ENCODE measurements at places on chromosomes 12 and 14. TPM values are rescaled to one million over a fixed set of nuclear protein-coding genes. Genes with fewer than 3 reads are reported as not detected.
A peak's percentile ranks its signal among the peaks of the same experiment; 100 is the strongest.

- no peaks in the 10 kb centered on the region for H3K4me1 ChIP-seq
- no peaks in the 10 kb centered on the region for H3K27me3 ChIP-seq
- no peaks in the 10 kb centered on the region for H3K36me3 ChIP-seq
- no peak overlapping the region for H3K4me3 ChIP-seq
- no peak overlapping the region for H3K27ac ChIP-seq
- DNase-seq: no peak
These were observed 709 bp downstream of the HAL start for GRCh38 chr12:95995238-95996031.

DNA sequence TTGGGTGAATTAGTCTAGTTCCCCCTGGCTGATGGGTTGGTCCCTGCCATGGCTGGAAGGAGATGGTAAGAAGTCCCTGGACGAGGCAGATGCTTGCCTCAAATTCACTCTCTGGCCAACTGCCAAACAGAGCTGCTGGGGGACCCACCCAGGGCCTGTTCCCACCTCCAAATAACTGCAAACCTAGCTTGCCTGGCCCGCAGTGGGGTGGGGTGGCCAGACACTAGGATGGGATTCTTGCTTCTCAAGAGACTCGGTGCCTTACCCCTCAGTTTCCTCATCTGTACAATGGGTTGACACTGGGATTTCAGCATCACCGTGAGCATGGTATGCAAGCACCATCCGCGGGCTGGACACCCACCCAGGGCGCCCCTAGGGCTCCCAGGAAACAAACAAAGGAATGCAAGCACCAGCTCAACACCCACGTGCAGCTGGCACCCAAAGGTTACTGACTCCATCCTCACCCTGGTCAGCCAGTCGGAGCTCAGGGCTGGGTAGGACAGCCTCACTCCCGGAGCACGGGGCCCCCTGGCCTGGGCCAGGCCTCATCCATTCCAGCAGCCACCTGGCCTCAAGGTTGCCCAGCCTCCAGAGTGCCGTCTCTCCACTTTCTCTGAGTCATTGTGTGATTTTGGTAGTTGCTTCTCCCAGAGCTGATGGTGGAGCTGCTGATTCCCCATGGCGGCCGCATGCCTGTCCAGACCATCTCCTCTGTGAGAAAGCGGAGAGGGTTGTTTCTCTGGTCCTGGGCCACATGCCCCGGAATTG, 205.2 kb upstream of the RTL1 start:
- H3K27me3 ChIP-seq: no peaks in the 10 kb centered on the region
- no peak overlapping the region for H3K27ac ChIP-seq
- no peaks in the 10 kb centered on the region for H3K4me1 ChIP-seq

DNA sequence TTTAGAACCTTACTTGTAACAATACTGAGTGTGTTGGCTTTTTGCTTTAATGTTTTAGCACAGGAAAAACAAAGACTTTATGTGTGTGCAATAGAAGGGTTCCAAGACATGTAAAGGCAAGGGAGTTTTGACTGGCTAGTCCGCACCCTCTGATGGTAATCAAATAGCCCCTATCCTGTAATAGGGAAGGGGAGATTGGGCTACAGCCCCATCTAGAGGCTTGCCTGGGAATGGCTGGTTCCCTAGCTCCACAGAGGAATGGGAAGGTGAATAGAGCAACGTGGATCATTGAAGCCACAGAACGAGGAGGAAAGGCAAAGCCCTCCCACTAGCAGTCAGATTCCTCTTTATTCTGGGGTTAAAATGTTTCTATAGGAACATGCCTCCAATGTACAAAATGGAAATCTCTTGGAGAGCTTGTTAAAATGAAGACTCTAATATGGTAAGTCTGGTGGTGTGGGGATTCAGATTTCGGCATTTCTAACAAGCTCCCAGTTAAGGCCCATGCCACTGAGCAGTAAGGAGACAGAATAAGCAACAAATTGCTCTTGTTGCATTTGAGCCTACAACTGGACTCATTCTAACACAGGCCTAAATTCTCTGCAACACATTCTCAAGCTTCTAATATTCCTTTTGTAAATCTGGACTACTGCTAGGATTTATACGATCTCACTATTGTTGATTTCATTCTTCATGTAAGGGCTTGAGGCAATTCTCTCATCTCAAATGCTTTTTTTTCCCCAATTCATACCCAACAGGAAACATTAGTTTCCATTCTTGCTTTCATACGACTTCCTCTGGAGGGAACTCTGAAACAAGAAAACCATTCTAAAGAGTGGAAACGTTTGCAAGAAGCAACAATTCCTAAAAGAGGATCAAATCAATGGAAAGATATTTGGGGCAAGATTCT, 57.1 kb downstream of the NIN start:
- H3K36me3 ChIP-seq: no peaks in the 10 kb centered on the region
- H3K4me3 ChIP-seq: no peak overlapping the region
- H3K27ac ChIP-seq: peak overlapping the region; percentile 42
- peaks cover 4% of the 10 kb centered on the region for H3K4me1 ChIP-seq
- DNase-seq: no peak

DNA sequence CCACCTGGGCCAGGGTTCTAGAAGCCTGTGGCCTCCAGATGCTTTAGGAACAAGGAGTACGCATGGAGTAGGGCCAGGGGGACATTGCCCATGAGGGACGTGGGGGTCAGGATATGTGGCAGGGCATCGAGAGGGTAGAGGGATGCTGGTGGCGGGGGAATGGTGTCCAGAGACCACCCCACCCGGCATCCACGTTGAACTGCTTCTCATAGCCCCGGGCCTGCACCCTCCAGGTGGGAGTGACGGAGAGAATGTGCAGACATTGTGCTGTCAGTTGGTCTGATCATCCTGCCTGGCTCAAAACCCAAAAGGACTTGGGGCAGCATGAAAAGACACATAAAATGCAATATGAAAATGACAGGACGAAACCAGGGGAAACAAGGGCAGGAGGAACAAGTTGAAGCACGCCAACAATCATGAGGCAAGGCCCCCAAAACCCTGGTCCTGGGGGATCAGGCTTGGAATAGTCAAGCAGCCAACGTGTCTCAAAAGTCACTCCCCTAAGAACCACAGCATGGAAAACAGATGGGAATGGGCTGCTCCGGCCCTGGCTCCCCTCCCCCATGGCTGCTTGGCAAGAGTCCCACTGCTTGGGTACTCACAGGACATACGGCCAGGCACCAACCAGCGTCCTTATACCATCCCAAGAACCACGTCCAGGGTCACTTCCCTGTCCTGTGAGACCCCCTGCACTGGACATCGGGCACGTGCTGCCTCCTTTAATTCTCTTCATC, 117.9 kb downstream of the DICER1 start:
- H3K36me3 ChIP-seq: no peaks in the 10 kb centered on the region
- DNase-seq: no peak
- no peak overlapping the region for H3K4me3 ChIP-seq
- no peaks in the 10 kb centered on the region for H3K27me3 ChIP-seq

- H3K27me3 ChIP-seq: no peaks in the 10 kb centered on the region
- H3K36me3 ChIP-seq: no peaks in the 10 kb centered on the region
- no peak overlapping the region for H3K27ac ChIP-seq
These were observed 36.4 kb downstream of the PKP2 start for GRCh38 chr12:32860192-32860591.

GRCh38 chr12:11486623-11487444, 91.5 kb upstream of the PRB2 start:
- H3K27me3 ChIP-seq: no peaks in the 10 kb centered on the region
- H3K4me1 ChIP-seq: peaks cover 5% of the 10 kb centered on the region
- no peak overlapping the region for H3K27ac ChIP-seq
- no peak overlapping the region for H3K4me3 ChIP-seq
- peak; percentile 87 for DNase-seq

- H3K36me3 ChIP-seq: peaks cover 2% of the 10 kb centered on the region
- peak; percentile 78 for DNase-seq
- H3K27me3 ChIP-seq: no peaks in the 10 kb centered on the region
These were observed 80.8 kb upstream of the ACTN1 start for GRCh38 chr14:69059658-69060623.

GRCh38 chr14:25056688-25057078, 6.7 kb upstream of the STXBP6 start:
- H3K27me3 ChIP-seq: no peaks in the 10 kb centered on the region
- H3K36me3 ChIP-seq: no peaks in the 10 kb centered on the region
- H3K4me3 ChIP-seq: no peak overlapping the region
- DNase-seq: no peak

- H3K4me1 ChIP-seq: no peaks in the 10 kb centered on the region
- H3K4me3 ChIP-seq: no peak overlapping the region
- H3K27ac ChIP-seq: no peak overlapping the region
- no peaks in the 10 kb centered on the region for H3K36me3 ChIP-seq
These were observed 16.5 kb upstream of the OR6J1 start for GRCh38 chr14:22660654-22661053.

DNA sequence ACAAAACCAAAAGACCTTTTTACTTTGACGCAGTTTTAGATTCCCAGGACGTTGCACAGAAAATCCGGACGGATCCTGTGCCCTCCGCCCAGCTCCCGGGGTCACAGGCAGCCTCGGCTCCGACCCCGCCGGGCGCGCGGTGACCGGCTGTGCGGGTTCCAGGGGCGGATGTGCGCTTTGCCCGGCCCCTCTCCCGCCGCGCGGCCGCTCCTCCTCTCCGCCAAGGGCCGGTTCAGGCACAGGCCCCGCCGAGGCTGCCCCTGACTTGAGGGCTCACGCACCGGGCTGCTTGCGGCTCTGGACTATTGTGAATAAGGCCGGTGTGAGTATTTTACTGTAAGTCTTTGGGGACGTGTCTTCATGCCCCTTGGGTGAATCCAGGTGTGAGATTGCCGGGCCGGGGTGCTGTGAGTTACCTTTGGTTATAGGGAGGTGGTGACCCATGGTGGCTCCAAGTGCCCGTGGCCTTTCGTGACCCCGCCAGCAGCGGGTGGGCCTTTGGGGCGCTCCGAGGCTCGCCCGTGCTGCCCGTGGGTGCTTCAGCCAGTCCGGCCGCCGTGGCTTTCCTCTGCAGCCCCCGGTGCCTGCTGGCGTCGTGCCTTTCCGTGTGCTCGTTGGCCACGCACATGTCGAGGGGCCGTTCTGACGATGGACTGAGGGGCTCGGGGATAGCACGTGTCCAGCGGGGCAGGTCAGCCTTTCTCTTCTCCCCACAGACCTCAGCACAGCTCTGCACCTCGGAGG, 45.9 kb downstream of the NOC4L start:
- DNase-seq: no peak
- no peaks in the 10 kb centered on the region for H3K36me3 ChIP-seq
- H3K27me3 ChIP-seq: no peaks in the 10 kb centered on the region

DNA sequence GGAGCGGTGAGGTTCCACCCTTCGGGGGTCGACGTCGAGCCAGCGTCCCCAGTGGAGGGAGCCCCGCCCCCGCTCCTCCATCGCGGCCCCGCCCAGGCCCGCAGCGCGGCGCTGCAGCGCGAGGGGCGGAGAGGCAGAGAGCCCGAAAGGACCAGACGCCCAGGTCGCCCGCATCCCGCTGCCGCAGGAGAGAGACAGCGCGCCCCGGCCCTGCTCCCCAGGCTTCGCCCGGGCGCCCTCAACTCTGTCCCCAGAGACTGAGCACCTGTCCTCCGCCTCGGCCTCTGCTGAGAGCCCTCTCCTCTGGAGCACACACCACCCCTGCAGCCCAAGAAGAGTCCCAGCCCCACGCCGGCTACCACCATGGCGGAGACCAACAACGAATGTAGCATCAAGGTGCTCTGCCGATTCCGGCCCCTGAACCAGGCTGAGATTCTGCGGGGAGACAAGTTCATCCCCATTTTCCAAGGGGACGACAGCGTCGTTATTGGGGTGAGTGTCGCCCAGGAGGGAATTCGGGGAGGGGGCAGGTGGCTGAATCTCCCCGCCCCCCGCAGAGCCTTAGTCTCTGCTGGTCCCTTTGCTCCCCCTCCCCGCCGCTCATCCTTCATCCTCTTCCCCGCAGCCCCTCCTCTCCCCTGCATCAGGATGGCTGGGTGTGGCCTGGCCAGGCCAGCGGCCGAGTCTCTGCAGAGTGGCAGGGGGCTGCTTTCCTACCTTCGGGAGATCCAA, at the start of gene KIF5A:
KIF5A (plus strand) TSS at position 136 of the 732 bp plus-strand sequence; CDS start at position 364, 228 bp downstream.
- no peaks in the 10 kb centered on the region for H3K36me3 ChIP-seq
- no peaks in the 10 kb centered on the region for H3K27me3 ChIP-seq
- peak; percentile 80 for DNase-seq
- peak within 1 kb of the TSS; percentile 70 for H3K4me3 ChIP-seq
- H3K27ac ChIP-seq: no peak within 1 kb of the TSS

- no peaks in the 10 kb centered on the region for H3K36me3 ChIP-seq
- no peaks in the 10 kb centered on the region for H3K4me1 ChIP-seq
- no peak overlapping the region for H3K27ac ChIP-seq
- H3K27me3 ChIP-seq: no peaks in the 10 kb centered on the region
These were observed 84.8 kb downstream of the NRXN3 start for GRCh38 chr14:78254911-78255461.

- DNase-seq: no peak
- H3K4me1 ChIP-seq: no peaks in the 10 kb centered on the region
- no peak overlapping the region for H3K4me3 ChIP-seq
- H3K27me3 ChIP-seq: no peaks in the 10 kb centered on the region
- H3K27ac ChIP-seq: no peak overlapping the region
These were observed 1244.9 kb upstream of the SEL1L start for GRCh38 chr14:82778601-82779000.

DNA sequence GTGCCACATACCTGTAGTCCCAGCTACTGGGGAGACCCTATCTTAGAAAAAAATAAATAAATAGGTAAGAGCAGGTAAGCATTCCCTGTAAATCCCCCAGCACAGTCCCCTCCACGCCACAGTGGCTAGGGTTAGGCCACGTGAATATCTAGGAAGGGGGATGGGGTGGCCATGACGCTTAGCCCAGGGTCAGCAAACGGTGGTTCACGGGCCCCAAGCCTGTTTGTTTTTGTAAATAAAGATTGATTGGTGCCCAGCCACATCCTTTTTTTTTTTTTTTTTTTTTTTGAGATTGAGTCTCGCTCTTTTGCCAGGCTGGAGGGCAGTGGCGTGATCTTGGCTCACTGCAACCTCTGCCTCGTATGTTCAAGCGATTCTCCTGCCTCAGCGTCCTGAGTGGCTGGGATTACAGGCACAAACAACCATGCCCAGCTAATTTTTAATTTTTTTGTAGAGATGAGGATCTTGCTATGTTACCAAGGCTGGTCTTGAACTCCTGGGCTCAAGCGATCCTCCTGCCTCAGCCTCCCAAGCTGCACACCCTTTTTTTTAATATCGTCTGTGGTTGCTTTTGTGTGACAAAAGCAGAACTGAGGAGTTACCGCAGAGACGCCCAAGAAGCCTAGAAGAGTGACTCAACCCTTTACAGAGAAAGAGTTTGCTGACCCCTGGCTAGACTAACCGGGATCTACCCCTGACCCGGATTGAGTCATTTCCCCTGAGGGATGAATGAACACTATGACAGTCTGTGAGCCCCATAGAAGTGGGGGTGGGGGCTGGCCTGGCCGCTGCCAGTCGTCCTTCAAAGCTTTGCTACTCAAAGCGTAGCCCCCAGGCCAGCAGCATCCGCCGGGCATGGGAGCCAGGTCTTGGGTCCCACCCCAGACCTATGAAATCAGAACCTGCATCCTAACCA, 113.7 kb upstream of the NCOR2 start:
- DNase-seq: peak; percentile 90
- H3K27me3 ChIP-seq: no peaks in the 10 kb centered on the region

Gene NPFF
- total RNA-seq: not detected

Gene CCDC196
- not detected for total RNA-seq

Gene WNT5B
- total RNA-seq: 11.2 TPM

Gene USP5
- total RNA-seq: 64.6 TPM

Gene SLC10A1
- total RNA-seq: not detected

Data from aorta (tissue), 5 donors.